ENCODE measurements at places on chromosomes 5 and 9. TPM values are rescaled to one million over a fixed set of nuclear protein-coding genes. Genes with fewer than 3 reads are reported as not detected.

The CARD9 gene
- total RNA-seq: 17.6 TPM

- DNase-seq: no peak
Observed at GRCh38 chr5:127492854-127493738, 24.3 kb upstream of the PRRC1 start.

DNA sequence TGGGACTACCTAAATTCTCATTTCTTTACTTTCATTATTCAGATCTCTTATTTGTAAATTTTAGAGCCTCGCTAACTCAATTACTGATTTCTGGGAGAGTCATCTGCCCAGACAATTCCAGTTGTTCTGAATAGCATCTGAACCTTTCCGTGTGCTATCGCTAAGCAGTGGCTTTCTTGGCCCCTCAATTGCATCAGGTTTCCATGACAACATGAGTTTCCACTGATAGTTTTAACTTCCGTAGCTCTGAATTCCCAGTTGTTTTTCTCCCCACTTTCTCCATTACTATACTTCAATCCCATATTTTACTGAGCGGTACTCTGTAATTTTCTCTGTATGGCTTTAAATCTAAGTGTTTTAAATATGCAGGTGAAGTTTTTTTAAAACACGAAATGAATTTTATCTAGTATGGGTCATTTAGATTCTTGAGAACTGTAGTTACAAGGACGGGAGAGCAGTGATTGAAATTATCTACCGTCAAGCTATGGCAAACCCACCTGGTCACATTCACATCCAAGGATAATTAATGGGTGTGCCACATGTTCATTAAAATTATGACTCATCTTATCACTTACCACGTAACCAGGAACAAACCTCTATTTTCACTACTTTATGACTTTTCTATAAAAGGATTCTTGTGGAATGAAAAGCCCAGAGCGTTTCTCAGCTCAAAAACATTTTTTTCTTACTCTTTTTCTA, 223.5 kb upstream of the PCSK5 start:
- no peak for DNase-seq

DNA sequence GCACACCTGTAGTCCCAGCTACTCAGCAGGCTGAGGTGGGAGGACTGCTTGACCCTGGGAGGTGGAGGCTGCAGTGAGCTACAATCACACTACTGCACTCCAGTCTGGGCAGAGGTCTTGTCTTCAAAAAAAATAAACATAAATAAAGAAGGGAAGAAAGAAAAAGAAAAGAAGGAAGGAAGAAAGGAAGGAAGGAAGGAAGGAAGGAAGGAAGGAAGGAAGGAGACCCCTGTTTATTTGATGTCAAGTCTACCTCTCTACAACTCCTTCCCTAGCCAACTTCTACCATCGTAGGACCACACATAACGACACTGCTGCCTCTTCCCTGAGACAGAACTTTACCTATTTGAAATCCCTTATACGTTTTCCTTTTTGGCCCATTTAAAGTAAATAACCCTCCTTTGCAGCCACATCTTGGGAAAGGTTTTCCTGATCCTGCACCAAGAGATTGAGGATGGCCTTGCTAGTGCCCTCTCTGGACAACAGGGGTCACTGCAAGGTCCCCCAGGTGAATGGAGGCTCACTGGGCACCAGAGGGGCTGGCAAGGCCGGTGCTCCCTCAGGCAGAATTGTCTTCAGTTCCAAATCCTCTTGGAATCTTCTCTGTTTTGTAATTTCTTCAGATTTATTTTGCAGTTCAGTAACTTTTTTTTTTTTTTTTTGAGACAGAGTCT, 10.5 kb downstream of the RPS14 start:
- no peak for DNase-seq

DNA sequence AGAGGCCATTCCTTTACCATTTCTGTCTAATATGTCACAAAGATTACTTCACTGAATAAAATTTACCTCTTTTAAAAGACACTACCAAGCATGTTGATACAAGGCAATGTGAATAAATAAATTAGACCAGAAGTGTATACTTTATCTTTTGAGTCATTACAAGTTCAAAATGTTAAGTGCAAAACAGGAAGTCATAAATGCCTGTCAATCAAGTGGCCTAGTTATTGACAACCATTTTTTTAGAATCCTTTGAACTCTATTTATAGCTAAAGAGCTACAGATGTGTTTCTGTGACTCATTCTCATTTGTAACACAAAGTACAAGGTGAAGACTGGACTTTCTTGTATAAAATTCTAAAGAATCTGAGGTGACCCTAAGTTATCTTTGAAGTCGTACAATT, 602.7 kb upstream of the SEMA6A start:
- no peak for DNase-seq

The OTULINL gene
- total RNA-seq: 17.0 TPM

DNA sequence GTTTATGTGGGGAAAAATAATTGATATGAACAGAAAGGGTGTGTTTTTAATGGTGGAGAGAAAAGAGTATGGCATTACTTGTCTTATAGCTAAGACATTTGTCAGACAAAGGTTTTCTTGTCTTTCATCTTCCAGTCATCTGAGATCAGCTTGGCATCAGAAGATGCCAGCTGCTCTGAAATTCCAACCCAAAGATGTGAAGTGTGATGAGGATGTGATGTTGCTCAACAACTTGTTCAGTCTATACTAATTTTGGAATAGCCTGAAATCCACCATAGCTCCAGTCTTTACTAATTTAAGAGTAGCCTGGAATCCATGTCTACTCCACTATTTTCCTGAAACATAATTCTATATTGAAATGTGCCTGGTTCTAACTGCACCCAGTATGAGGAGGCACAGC, 182.3 kb downstream of the CFAP90 start:
- no peak for DNase-seq

- DNase-seq: no peak
Observed at GRCh38 chr5:53006911-53007890, 18.0 kb downstream of the ITGA2 start.

DNA sequence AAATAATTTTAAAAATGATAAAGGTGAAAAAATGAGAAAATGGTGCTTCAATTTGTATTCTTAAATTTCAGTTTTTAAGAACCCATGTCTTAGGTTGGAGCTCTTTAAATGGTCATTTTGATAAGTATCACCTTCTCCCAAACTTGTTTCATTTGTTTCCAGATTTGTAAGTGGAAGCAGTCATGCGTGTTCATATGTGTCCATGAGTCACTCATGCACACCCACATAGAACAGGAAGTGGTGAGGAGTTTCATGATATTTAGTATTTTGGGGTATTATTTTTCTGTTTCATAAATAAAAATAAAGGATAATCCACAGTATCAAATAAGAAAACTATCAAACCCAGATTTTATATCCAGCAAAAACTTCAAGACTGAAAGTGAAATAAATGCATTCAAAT, 570.4 kb upstream of the ST8SIA4 start:
- DNase-seq: no peak

DNA sequence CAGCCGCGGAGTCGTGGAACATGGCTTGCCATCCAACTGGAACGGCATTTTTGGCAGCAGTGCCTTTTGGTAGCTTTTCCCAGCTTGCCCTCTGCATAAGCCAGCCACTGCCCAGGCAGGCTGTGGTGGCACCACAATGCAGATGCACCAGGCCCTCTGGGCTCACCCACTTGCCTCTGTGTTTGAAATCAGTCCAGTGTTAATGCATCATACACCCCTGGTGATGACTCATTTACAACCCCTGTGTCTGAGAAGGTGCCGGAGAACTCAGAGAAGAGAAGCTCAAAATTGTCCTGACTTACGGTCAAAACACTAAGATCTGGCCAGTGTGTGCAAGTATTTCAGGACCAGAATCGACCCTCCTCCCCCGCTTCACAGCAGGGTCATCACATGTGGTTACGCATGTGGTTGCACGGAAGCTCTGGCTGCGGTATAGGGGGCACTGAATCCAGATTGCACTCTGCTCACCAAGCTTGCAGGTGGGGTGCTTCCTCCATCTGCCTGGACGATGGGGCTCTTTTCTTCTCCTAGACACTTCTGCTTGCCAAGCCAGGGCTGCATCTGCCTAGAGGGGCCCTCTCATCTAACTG, 66.5 kb upstream of the SMIM15 start:
- DNase-seq: no peak

DNA sequence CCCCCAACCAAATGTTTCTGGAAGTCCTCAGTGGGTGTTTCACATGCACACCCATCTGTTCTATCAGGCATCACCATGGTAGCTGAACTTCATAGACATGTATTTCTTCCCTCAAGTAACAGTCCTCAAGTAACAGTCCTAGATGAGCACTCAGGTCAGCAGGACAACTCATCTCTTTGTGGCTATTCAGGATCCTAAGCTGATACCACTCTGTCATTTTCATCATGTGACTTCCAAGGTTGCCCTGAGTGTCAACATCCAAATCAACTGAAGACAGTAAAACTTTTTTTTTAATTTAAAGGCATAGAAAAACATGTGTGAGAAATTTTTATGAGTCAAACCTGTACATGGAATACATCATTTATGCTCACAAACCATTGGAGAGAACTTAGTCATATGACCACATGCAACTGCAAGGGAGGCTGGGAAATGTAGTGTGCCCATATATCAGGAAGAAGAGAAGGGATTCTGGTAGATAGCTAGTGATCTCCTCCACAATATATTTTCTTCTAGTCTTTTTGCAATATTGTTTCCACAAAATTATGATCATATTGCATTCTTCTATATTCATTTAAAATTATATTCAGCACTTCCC, 64.2 kb upstream of the FST start:
- DNase-seq: no peak

DNA sequence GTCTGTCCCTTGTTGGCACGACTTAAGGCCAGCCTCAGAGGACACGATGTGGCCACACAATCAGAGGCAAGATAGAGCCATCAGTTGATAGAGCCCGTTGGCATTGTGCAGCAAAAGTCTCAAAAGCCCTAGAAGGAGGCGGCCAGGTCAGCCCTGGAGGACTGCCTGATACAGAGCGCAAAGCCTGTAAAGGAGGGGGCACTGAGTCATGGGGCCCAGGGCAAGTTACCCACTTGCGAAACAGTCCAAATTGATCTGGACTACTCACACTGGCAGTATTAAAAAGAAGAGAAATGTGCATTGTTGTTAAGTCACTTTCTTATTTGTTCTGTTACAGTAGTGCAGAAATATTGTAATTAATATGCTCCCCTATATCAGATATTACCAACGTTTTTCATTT, 51.5 kb downstream of the KLF9 start:
- no peak for DNase-seq

All from activated T-helper 2 cell treated with anti-CD3 and anti-CD28 coated beads, Interferon-gamma antibody, Interleukin-2, Interleukin-4, amounts not matched to agents 10 μg/mL and 5 μg/mL and 100 μg/mL, durations not matched to agents 14 hours and 24 hours and 36 hours (primary cell).